ENCODE measurements at places on chromosomes 13 and 19.

DNA sequence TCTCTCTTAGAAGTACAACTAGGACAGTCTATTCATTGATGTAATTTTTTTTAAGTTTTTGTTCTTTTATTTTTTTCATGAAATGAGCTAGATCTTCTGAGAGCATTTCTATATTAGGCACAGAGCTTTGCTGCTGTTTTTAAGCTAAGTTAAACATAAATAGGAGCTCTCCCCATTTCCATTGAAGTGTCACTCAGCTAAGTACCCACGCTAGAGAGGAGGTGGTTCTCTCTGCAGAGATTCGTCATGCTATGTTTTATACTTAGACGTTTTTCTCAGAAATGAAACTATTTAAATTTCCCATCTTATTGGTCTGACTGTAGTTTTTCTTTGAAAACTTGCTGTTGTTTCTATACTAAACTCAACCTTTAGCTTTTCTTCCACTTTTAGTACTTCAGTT is 271.5 kb downstream of the PCDH9 start:
- DNase-seq, result no peak

DNA sequence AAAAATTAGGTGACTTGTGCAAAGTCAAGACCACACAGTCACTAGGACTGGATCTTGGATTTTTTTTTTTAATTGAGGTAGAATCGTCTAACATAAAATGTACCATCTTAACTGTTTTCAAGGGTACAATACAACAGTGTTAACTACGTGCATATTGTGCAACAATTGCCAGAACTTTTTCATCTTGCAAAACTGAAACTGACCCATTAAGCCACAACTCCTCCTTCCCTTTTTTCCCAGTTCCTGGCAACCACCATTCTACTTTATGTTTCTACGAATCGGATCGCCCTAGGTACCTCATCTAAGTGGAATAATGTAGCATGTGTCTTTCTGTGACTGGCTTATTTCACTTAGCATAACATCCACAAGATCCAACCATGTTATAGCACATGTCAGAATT is 37.5 kb upstream of the POMP start:
- DNase-seq, result no peak

DNA sequence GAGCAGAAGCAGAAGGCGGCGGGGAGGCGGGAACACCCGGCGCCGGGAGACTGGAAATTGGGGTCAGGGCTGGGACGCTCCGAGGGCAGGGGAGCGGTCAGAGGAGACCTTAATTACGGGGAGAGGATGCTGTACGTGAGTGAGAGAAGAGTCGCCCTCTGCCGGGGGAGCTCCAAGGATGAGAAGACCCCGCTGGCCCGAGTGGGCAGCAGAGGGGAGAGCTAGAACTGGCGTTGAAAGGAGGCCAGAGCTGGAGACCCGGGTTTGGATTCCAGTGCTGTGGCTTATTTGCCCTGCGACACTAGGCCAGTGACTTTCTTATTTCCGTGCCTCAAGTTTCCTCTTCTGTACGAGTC is 536 bp downstream of the FAM32A start:
- no peak for DNase-seq

- DNase-seq, result no peak
Observed at GRCh38 chr13:102913914-102914313, 68.1 kb downstream of the ERCC5 start.

DNA sequence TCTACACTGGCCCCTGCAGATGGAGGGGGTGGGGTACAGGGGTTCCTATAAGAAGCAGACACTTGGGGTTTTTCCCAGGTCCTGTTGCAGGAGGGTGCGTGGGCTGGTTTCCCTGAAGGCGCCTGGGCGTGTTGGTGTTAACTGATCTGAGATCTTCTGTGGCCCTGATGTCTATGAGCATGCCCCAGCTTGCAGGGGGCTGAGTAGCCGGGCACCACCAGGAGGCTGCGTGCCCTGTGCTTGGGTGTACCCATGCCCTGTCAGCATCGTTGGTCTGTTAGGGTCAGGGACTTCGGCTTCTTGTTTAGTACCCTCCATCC is 45.3 kb downstream of the CAPN12 start:
- no peak for DNase-seq

- DNase-seq, result no peak
Observed at GRCh38 chr13:101092985-101093384, 323.3 kb downstream of the NALCN start.

- no peak for DNase-seq
Observed at GRCh38 chr19:18017275-18018083, 9.5 kb downstream of the ARRDC2 start.

- peak; percentile 4 for DNase-seq
Observed at GRCh38 chr13:60448907-60449510, 52.0 kb downstream of the TDRD3 start.

DNA sequence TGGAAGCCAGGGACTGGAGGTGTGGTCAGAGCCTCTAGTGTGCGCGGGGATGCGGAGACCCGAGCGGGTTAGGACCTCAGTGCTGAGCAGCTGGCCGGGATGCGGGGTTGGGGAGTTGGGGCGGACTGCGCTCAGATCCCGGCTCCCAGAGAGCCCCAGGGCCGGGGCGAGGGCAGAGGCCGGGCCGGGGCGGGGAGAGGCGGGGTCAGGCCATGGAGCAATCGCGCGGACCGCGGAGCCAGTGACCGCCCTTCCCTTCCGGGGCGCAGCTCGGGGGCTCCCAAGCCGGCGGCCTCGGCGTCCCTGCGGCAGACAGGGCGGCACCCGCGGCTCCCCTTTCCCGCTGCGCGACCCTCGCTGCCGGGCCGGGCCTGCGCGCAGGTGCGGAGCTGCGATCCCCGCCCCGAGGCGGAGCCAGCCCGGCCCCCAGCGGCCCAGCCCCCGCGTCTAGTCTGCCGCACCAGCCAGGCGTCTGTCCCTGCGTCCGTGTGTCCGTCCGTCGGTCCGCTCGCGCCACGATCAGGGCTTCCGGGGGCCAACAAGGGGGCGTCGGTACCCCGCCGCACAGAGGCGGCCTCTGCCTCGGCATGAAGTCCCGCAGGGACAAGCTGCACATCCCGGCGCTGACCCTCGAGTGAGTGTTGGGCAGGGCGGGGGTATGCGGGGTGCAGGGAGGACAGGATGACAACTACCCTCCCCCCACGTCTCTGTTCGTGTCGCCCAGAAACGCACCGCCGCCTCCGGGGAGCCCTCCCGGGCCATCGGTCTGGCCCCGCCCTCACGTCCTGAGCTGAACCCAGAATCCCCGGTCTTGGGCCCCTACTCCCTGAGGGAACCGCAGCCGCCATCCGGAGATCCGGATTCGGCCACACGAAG is 12.4 kb downstream of the MAST3 start:
- DNase-seq, result peak; percentile 77

DNA sequence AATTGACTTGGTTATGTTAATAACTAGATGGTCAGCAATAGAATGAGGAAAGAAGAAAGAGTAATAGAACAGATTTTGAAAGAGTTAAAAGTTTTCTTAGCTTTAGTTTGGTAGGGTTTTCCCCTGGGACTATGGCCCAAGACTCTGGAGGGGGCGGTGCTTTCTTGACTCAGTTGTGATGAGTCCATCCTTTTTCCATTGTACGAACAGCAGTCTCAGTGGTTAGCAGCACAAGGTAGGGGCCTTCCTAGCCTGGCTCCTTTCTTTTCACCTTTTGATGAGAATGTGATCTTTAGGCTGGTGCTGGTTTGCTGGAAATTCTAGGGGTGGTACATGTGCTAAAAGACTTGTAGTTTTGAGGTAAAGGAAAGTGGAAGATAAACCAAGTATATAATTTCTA is 38.8 kb downstream of the ZNF506 start:
- no peak for DNase-seq

GRCh38 chr19:17540174-17540573 is 15.3 kb upstream of the COLGALT1 start:
- DNase-seq, result no peak

- no peak for DNase-seq
Observed at GRCh38 chr13:96417939-96418685, 328.2 kb downstream of the HS6ST3 start.

- DNase-seq, result no peak
Observed at GRCh38 chr13:96036515-96036914, 16.7 kb downstream of the UGGT2 start.

DNA sequence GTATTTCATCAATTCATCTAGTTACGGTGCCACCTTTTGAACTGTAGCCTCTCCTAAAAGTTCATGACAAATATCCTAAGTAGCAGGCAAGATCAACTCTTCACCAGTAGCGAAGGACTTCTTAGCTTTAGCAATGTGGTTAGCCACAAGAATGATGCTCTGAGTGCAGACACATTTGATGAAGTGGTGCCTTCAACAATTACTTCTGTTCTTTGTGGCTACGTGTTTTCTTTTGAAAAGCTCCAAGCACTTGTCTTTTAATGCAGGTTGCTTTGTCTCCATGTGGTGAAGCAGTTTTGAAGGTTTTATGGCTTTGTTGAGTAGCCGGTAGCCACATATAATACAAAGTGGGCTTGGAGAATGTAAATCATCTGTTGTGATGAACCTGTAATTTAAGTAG is 194.7 kb downstream of the B3GLCT start:
- no peak for DNase-seq

GRCh38 chr19:6039566-6040225 is 61.8 kb upstream of the RANBP3 start:
- DNase-seq, result no peak

DNA sequence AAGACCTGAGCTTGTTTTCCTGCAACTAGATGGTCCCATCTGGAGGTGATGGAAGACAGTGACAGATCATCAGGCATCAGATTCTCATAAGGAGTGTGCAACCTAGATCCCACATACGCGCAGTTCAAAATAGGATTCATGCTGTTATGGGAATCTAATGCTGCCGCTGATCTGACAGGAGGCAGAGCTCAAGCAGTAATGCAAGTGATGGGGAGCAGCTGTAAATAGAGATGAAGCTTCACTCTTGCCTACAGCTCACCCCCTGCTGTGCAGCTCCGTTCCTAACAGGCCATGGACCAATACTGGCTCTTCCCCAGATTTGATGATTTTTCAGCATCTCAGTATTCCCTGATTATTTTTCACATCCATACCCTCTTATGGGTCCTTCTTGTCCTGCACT is 208.4 kb upstream of the RXFP2 start:
- DNase-seq, result no peak

- no peak for DNase-seq
Observed at GRCh38 chr19:6580313-6580712, 10.6 kb downstream of the CD70 start.

- DNase-seq, result no peak
Observed at GRCh38 chr13:28705461-28706083, 13.2 kb downstream of the SLC46A3 start.

- DNase-seq, result no peak
Observed at GRCh38 chr19:14901675-14902260, 15.8 kb upstream of the OR7A17 start.

GRCh38 chr19:40165362-40165937 is 25.8 kb upstream of the MAP3K10 start:
- peak; percentile 50 for DNase-seq

- DNase-seq, result peak; percentile 85
Observed at GRCh38 chr19:47707135-47707925, 5.9 kb upstream of the EHD2 start.

- no peak for DNase-seq
Observed at GRCh38 chr13:98174307-98174706, 2.8 kb downstream of the RNF113B start.

DNA sequence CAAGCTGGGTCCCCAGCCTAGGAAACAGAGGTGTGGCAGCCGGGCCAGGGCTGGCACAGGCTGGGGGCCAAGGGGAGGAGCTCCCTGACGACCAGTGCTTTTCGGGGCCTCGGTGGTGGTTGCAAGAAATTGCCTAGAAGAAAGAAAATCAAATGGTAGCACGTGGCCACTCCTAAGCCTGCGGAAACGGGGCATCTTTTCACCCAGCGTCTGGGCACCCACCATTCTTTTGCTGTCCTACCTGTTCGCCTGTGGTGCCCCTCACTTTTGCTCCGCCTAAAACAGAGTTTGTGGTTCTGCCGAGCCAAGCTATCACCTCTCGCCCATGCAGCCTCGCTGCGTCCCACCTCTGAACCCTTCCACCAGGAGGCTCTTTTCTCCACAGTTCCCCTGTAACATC is 7.1 kb upstream of the KRTDAP start:
- no peak for DNase-seq

GRCh38 chr13:57763689-57764088 is 132.1 kb downstream of the PCDH17 start:
- no peak for DNase-seq

GRCh38 chr13:91891141-91891540 is 492.7 kb downstream of the GPC5 start:
- DNase-seq, result no peak

DNA sequence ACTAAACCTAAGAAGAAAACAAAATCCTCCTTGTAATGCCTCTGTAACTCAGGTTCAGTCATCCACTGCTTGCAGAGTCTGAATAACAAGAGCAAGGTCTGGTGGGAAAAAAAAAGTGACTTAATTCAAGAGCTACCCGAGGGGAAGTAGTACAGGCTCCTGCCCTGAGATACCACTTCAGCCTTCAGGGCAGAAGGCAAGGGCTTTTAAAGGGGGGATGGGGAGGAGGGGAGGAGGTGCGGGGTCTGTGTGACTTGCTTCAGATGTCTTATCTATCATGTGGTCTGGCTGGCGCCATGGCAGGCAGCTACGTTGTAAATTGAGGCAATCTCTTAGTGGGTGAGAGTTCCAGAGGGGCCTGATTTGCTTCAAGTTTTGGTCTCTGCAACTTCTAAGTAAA is 66.7 kb downstream of the LRRC63 start:
- no peak for DNase-seq
